ENCODE measurements at places on chromosomes 7 and 10. TPM values are rescaled to one million over a fixed set of nuclear protein-coding genes. Genes with fewer than 3 reads are reported as not detected.

The DNAH11 gene
- 4.9 TPM for total RNA-seq

The WEE2 gene
- total RNA-seq: 0.05 TPM

GRCh38 chr10:14191871-14192270 is 138.9 kb downstream of the FRMD4A start:
- H3K27me3 ChIP-seq: peaks cover 3% of the 10 kb centered on the region
- H3K27ac ChIP-seq: no peak overlapping the region
- H3K4me3 ChIP-seq: no peak overlapping the region
- no peaks in the 10 kb centered on the region for H3K4me1 ChIP-seq

GRCh38 chr7:68295386-68295785 is 1298.8 kb downstream of the TYW1 start:
- H3K36me3 ChIP-seq: no peaks in the 10 kb centered on the region
- no peaks in the 10 kb centered on the region for H3K27me3 ChIP-seq
- no peak overlapping the region for H3K4me3 ChIP-seq

The HOXA3 gene
- 0.80 TPM for total RNA-seq

GRCh38 chr7:122136078-122136477 is 8.0 kb downstream of the AASS start:
- no peaks in the 10 kb centered on the region for H3K27me3 ChIP-seq
- H3K4me1 ChIP-seq: no peaks in the 10 kb centered on the region
- DNase-seq: no peak
- no peaks in the 10 kb centered on the region for H3K36me3 ChIP-seq

The GPR26 gene
- 0.09 TPM for total RNA-seq

Measured in thymus (tissue), 14 donors.